ENCODE measurements at places on chromosomes 1 and 21.

- DNase-seq, result no peak
These were observed 34.8 kb upstream of the TENT5C start for GRCh38 chr1:117570988-117571409.

- DNase-seq, result no peak
These were observed 56.8 kb downstream of the ACP6 start for GRCh38 chr1:147613506-147613905.

DNA sequence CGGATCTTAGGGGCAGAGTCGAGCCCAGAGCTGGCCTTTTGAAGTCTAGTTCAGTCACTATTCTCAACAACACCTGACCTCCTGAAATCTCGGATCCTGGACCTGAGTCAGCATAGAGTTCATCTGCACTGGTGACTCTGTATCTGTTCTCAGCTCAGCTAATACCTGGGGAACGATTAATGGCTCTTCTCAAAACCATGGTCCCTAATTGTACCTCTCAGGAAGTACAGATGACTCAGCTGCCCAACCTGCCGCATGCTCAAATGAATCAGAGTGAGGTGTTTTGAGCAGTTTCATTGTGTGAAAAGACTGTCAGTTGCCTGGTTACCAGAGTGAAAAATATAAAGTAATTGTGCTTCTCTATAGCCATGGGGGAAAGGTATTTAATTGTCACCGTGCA lies 89.2 kb downstream of the SLC35F3 start:
- no peak for DNase-seq

DNA sequence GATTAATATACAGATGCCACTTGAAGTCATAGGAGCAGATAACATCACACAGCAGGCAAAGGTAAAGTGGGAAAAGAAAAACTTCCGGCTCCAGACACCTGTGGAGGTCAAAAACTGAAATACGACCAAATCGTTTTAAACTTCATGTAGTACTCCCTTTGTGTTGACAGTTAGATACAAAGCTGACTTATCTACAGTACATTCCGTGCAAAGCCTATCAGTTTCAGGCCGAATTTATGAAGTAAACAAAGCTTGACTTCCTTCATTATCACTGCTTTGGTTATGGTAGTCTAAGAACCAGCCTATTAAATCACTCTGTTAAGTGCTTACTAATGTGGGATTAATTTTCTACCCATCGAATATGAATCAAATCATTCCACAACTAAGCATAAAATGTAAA lies 156.3 kb downstream of the SMYD3 start:
- no peak for DNase-seq

DNA sequence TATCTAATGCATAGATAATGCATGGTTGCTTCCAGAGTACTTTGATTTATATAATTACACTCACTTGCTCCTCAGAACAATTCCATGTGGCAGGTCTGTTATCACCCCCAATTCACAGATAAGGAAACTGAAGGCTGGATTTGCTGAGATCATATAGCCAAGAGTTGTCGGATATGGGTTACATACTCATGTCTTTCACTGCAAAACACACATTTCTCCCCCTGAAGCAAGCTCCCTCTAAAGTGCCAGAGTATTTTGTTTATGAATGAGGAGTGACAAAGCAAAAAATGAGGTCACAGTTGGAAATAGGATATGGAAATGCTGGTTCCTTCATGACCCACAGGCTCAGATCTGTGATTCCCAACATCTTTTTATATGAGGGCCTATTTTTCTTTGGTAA lies 134.2 kb downstream of the ROR1 start:
- no peak for DNase-seq

DNA sequence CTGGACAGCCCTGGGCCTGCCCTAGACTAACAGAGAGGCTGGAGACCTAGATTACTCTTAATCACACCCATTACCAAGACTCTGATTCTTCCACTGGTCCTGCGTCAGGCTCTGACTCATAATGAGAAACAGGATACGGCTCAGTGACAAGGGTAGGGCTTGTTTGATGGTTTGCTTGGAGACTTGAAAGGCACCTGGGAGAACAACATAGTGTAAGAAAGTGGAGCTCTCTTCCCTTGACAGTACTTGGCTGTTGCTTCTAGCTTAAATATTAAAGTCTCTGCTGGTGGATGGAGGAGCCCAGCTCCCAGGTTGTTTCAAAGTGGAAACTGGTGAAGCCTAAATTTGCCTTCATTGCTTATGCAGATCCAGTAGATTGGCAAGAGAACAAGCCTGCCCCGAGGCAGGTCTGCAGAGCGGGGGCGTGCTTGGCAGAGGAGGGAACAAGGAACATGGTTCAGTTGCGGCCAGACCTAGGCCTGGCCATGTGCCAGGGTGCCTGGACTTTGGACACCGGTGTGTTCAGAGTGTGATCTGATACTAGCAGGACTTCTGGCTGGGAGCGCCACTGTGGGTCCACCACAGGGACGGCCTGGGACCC lies 480.6 kb downstream of the CAMTA1 start:
- no peak for DNase-seq

DNA sequence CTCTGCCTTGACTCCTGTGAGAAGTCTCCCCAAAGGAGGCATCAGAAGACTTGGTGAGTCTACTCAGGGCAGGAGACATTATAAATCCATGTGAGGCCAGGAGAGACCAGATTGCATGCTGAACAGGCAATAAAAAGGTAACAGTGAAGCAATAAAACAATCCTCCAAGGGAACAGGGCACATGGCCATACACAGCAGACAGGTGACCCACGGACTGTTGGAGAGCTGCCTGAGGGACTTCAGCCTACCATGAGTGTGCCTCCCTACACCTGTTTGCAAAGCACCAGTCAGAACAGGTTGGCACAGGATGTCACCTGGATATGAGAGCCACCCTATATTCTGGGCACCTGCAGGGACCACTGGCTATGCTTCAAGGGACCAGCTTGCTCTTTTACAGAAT lies 67.6 kb downstream of the MAB21L3 start:
- no peak for DNase-seq
